Hair follicular keratinocyte (primary cell): ENCODE measurements at places on chromosomes 16 and 17. TPM values are rescaled to one million over a fixed set of nuclear protein-coding genes. Genes with fewer than 3 reads are reported as not detected.

The GPR179 gene
- total RNA-seq, result not detected in 2 replicates

The SLC6A2 gene
- total RNA-seq, result 0.04 and 0.08 TPM in 2 replicates

The C1QTNF8 gene
- total RNA-seq, result not detected in 2 replicates

The TBC1D3G gene
- total RNA-seq, result not detected in 2 replicates

The SLC47A2 gene
- 0.23 TPM in 1 of 2 replicates, not detected in the other for total RNA-seq

The KRTAP1-1 gene
- total RNA-seq, result not detected in 2 replicates

The SLC47A1 gene
- 1.3 and 5.2 TPM in 2 replicates for total RNA-seq

The NPIPB4 gene
- 9.1 and 9.3 TPM in 2 replicates for total RNA-seq

The TMEM114 gene
- total RNA-seq, result not detected in 2 replicates

The TLCD3B gene
- not detected in 2 replicates for total RNA-seq

The PIGS gene
- total RNA-seq, result 39.9 and 70.3 TPM in 2 replicates

The CDK5R1 gene
- 5.6 and 7.4 TPM in 2 replicates for total RNA-seq

The HAS3 gene
- total RNA-seq, result 58.4 and 75.7 TPM in 2 replicates

The CDH5 gene
- 0.08 TPM in 1 of 2 replicates, not detected in the other for total RNA-seq

The TEX19 gene
- total RNA-seq, result 0.08 TPM in 1 of 2 replicates, not detected in the other

The KRT16 gene
- 260 and 387 TPM in 2 replicates for total RNA-seq

The TPSG1 gene
- not detected in 2 replicates for total RNA-seq

The SLC4A1 gene
- total RNA-seq, result not detected in 2 replicates

The NLRC3 gene
- not detected in 2 replicates for total RNA-seq

The MSL1 gene
- 40.4 and 42.8 TPM in 2 replicates for total RNA-seq

The HOXB8 gene
- not detected in 2 replicates for total RNA-seq

The ABCC11 gene
- 0.04 and 0.08 TPM in 2 replicates for total RNA-seq

The CLEC19A gene
- not detected in 2 replicates for total RNA-seq

The AHSP gene
- total RNA-seq, result not detected in 2 replicates
